Effector memory CD4-positive, alpha-beta T cell (primary cell): ENCODE measurements at places on chromosomes 1 and 21.

DNA sequence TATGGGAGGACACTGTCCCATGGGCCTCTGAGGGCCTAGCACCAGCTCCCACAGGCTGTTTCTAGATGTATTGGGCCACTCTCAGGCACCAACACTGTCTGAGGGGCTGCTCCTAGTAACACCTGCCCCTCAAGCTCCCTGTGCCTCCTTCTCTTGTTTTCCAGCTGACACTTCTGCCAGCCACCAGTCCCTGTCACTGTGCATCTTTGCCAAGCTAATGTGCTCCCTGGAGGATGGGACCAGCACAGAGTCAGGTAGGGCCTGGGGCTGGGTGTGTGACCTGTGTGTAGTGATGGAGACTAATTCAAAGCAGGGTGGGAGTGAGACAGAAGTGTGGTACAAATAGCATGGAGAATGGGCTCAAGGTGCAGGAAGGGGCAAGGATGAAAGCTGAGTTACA is 29.4 kb upstream of the MAGOH start:
- no peak overlapping the region for H3K4me3 ChIP-seq
- peaks cover 31% of the 10 kb centered on the region for H3K36me3 ChIP-seq
- no peaks in the 10 kb centered on the region for H3K4me1 ChIP-seq
- H3K27ac ChIP-seq, result no peak overlapping the region

GRCh38 chr21:38234395-38235142 is 22.2 kb upstream of the KCNJ15 start:
- H3K4me1 ChIP-seq, result no peaks in the 10 kb centered on the region
- no peak for DNase-seq
- H3K27ac ChIP-seq, result no peak overlapping the region
- H3K27me3 ChIP-seq, result no peaks in the 10 kb centered on the region
- no peaks in the 10 kb centered on the region for H3K36me3 ChIP-seq
- no peak overlapping the region for H3K4me3 ChIP-seq

DNA sequence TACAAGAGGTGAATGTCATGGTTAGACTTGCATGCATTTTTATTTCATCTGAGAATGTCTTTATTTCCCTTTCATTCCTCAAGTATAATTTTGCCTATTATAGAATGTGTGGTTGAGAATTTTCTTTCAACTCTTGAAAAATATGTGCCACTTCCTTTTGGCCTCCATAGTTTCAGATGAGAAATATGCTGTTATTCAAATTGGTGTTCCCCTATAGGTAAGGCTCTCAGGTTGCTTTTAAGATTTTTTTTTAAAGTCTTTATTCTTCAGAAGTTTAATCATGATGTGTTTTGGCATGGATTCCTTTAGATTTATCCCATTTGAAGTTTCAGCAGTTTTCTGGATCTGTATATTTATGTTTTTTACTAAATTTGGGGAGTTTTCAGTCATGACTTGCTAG is 2.1 kb downstream of the MROH7 start:
- H3K27me3 ChIP-seq, result no peaks in the 10 kb centered on the region
- H3K4me1 ChIP-seq, result no peaks in the 10 kb centered on the region
- H3K36me3 ChIP-seq, result no peaks in the 10 kb centered on the region
- H3K27ac ChIP-seq, result no peak overlapping the region
- DNase-seq, result no peak

DNA sequence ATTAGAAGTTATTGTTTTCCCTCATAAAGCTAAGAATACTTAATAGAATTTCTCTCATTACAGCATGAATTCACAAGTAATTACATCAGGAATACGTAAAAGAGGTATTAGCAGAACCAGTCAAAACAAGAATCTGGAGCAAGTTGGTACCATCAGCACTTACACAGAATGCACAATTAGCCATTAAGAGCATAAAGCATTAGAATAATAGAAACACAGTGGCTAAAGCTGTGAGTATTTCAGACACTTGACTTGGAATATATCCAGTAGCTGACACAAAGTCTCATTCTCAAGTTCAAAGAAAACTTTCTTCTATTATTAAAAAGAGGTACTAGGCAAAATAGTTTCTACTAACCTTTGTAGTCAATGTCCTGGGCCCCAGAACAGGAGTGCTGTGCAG is 49.6 kb downstream of the KRTAP19-8 start:
- no peak for DNase-seq
- no peaks in the 10 kb centered on the region for H3K4me1 ChIP-seq
- no peak overlapping the region for H3K27ac ChIP-seq

DNA sequence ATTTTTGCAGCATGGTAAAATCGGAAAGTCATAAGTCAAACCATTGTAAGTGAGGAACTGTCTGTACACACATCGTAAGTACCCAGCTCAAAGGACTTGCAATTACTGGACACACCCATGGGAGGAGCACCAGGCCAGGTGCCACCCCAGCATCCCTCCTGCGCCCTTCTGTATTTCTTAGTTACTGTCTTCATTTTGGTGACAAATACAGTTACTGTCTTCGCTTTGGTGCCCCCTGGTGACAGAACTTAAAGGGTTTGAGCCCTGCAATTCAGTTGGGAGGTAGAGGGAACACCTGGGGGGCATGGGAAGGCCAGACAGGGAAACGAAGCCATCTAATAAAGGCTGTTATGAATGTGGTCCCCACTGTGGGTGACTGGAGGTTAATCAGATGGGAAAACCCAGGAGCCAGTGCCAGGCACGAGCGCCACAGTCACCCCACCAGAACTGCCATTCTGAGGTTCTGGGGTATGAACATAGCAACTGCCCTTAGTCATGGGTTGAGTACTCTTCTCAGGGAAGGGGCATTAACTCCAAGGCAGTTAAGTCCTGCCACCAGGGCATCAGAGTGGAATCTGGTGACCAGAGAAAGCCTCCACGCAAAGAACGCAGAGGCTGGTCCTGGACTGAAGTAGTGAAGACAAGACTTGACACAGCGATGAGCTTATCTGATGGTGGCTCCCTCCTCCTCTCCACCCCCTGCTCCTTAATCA is 612.9 kb downstream of the PTPRU start:
- no peaks in the 10 kb centered on the region for H3K27me3 ChIP-seq
- no peaks in the 10 kb centered on the region for H3K4me1 ChIP-seq
- DNase-seq, result peak; percentile 24
- no peak overlapping the region for H3K4me3 ChIP-seq
- no peaks in the 10 kb centered on the region for H3K36me3 ChIP-seq

GRCh38 chr1:178644308-178645120 is 80.5 kb upstream of the RALGPS2 start:
- H3K36me3 ChIP-seq, result no peaks in the 10 kb centered on the region
- no peaks in the 10 kb centered on the region for H3K27me3 ChIP-seq
- DNase-seq, result no peak
- no peak overlapping the region for H3K27ac ChIP-seq
- H3K4me1 ChIP-seq, result no peaks in the 10 kb centered on the region

GRCh38 chr1:29090937-29091618 is 32.6 kb downstream of the TMEM200B start:
- H3K27me3 ChIP-seq, result no peaks in the 10 kb centered on the region
- DNase-seq, result no peak
- no peak overlapping the region for H3K27ac ChIP-seq

- H3K4me1 ChIP-seq, result peaks cover 32% of the 10 kb centered on the region
- no peak for DNase-seq
- no peak overlapping the region for H3K27ac ChIP-seq
- H3K36me3 ChIP-seq, result no peaks in the 10 kb centered on the region
Measured at GRCh38 chr1:101003012-101003650, 22.5 kb downstream of the DPH5 start.

DNA sequence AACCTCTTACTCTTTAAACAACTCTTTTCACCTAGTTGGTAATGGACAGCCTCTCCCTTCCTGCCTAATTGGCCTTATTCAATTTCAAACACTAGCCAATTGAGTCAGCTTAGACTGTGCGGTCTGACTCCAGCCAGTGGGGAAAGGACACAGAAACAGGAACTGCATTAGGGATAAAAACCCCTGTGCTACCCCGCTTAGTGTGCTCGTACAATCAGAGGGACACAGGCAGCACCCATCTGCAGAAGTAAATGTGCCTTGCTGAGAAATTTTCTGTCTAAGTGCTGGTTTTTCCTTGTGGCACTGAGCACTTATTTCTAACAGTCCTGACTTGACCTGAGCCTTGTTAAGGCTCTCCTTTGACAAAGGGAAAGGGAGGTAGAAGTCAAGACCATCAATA is 6.0 kb upstream of the CD2 start:
- no peak overlapping the region for H3K4me3 ChIP-seq
- DNase-seq, result no peak
- no peaks in the 10 kb centered on the region for H3K27me3 ChIP-seq
- H3K36me3 ChIP-seq, result no peaks in the 10 kb centered on the region
- no peak overlapping the region for H3K27ac ChIP-seq

DNA sequence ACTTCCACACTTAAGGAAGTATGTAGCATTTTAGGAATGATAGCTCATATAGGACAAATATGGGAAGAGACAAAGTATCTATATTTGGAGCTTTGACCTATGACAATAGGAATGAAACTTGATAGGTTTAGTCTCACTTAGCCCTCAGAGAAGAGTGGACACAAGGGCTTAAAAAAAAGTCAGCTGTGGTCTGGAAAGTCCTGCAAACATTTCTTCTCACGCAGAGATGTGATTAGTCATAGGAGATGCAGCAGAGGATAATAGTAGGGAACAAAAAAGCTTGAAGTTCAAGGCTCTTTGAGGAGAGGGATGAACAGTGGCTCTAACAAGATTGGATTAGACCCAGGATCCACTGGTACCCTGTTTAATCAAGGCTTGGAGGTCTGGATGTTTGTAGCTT is 14.8 kb upstream of the RNF220 start:
- H3K4me3 ChIP-seq, result no peak overlapping the region
- peaks cover 3% of the 10 kb centered on the region for H3K27me3 ChIP-seq
- H3K36me3 ChIP-seq, result no peaks in the 10 kb centered on the region
- no peak overlapping the region for H3K27ac ChIP-seq

GRCh38 chr1:6509919-6510291 is 18.4 kb upstream of the PLEKHG5 start:
- H3K27ac ChIP-seq, result no peak overlapping the region
- no peak overlapping the region for H3K4me3 ChIP-seq
- DNase-seq, result no peak
- no peaks in the 10 kb centered on the region for H3K4me1 ChIP-seq

DNA sequence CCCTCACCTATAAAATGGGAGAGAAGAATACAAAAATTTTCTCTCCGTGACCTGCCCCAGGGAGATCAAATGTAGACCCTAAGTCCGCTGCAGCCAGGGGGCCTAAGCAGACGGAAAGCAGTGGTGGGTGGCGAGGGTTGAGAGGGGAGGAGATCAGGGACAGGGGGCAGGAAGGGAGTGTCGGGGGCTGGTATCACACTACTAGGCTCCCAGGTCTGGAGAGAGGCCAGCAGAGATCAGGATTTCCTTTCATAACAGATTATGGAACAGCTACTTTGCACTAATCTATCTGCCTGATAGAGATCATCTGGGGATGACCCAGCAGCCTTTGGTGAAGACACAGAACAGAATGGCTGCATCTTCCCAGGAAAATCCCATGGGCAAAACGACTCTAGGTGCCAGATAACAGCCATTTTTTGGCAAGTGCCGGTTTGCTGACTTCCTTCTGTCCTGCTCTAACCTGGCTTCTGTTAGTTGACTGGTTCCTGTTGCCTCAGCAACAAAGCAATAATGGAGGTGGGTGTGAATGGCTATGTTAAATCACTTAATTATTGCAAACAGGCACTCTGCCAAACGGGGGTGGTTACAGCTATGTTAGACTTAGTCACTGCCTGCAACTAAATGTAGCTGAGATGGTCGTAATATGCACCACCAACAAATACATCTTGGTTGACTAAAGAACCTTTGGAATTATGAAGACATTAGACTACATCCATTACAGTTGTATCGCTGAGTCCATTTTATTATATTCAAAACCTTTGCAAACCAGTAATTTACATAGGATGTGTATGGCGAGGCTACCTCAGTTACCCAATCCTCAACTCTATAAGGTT is 30.0 kb upstream of the EPS8L3 start:
- H3K4me1 ChIP-seq, result peaks cover 66% of the 10 kb centered on the region
- no peaks in the 10 kb centered on the region for H3K27me3 ChIP-seq
- no peak overlapping the region for H3K4me3 ChIP-seq

- H3K4me3 ChIP-seq, result no peak overlapping the region
- H3K27ac ChIP-seq, result no peak overlapping the region
- no peaks in the 10 kb centered on the region for H3K27me3 ChIP-seq
- DNase-seq, result no peak
- no peaks in the 10 kb centered on the region for H3K36me3 ChIP-seq
Measured at GRCh38 chr1:168932539-168932938, 174.0 kb upstream of the ATP1B1 start.

GRCh38 chr1:14590411-14591180 is 7.9 kb upstream of the KAZN start:
- no peak for DNase-seq
- H3K27me3 ChIP-seq, result no peaks in the 10 kb centered on the region
- no peak overlapping the region for H3K4me3 ChIP-seq
- H3K36me3 ChIP-seq, result no peaks in the 10 kb centered on the region

- no peaks in the 10 kb centered on the region for H3K4me1 ChIP-seq
- no peak overlapping the region for H3K27ac ChIP-seq
- no peak for DNase-seq
- no peak overlapping the region for H3K4me3 ChIP-seq
Measured at GRCh38 chr1:86499987-86500593, 31.4 kb downstream of the CLCA1 start.

GRCh38 chr1:87535551-87535950 is 206.9 kb downstream of the LMO4 start:
- H3K4me3 ChIP-seq, result no peak overlapping the region
- no peak for DNase-seq
- no peaks in the 10 kb centered on the region for H3K36me3 ChIP-seq

DNA sequence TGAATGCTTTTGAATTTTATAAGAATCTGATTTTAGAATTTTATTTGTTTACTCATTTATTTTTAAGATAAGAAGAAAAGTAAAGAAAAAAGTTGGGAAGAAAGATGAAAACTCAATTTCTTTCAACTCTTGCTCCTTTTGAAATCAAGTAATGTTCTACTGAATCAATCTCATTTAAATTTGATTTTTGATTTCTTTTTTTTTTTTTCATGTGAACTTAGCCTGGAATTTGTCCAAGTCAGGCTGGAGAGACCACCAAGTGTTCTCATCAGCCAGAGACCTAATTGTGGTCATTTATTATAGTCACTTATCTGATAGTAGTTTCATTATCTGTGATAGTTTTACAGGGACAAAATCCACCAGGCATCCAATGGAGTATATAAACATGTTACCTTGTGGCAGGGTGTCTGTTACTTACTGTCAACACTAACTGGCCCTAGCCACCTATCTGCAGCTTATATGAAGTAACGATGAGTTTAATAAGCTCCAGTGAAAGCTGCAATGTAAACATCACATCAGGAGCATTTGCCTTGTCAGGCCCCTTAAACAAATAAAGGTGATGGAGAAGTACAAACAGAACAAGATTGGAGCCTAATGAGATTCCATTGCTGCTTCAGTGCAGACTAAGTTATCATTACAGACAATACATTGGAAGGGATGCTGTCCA is 39.2 kb downstream of the HLX start:
- no peaks in the 10 kb centered on the region for H3K27me3 ChIP-seq
- no peak overlapping the region for H3K27ac ChIP-seq
- H3K36me3 ChIP-seq, result no peaks in the 10 kb centered on the region
- no peak for DNase-seq
- no peak overlapping the region for H3K4me3 ChIP-seq
- H3K4me1 ChIP-seq, result no peaks in the 10 kb centered on the region
